Right ventricle myocardium inferior (tissue), 1 donor: ENCODE measurements at places on chromosomes 16 and 17.

GRCh38 chr17:82240506-82241182 lies 11.8 kb downstream of the SLC16A3 start:
- DNase-seq: peak; percentile 59

DNA sequence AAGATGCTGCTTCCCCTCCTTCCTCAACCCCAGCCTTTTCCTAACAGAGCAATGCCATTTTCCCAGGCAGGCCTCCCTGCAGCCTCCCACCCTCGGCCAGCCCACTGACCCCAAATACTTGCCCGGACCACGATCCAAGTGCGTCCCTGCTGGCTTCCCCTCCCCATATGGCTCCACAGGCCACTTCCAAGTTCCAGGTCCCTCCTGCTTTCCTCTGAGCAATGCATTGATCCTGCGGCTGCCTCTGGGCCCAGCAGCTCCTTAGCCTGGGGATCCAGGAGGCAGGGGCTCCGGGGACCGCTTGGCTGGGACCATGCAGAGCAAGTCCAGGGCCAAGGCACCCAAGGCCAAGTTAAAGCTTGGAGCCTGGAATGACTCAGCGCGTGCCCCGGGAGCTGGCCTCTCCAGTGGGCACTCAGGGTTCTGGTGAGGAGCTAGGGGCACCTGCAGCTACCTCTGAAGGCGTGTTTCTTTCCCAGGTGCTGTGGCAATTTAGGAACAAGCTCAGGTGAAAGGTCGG lies 51.9 kb upstream of the ENPP7 start:
- DNase-seq: no peak

DNA sequence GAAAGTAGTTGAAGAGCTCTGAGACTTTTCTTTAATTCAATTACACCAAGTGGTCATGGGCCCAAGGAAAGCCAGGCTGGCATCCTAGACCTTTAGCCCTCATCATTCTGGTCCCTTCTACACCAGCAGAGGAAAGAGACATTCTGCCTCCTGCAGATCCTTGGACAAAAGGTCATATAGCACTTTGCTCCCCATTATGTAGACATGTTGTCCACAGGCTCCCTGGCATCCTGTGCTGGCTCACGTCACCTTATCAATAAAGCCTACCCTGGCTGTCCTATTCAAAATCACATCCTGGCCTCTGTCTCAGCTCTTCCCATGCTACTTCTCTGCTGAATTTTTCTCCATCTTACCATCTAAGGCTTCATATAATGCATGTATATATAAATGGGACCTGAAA lies 61.6 kb upstream of the MAF start:
- DNase-seq: no peak

GRCh38 chr17:1511290-1511689 lies 5.1 kb downstream of the INPP5K start:
- no peak for DNase-seq

DNA sequence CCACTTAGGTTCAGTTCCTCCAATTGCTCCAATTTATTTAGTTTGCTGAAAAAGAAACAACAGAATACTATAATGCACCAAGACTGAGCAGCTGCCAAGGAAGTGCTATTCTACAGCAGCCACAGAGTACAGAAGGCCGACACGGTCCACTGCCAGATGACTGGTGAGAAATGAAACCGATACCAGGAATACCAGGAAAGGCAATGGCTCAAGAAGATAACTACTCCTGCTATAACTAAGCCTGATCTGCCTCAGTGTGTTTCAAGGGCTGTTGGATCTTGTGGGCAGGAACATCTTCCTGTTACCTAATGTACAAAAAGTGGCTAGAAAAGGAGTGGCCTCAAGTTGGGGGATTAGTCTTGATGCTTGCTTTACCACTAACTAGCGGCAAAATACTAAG lies 32.8 kb downstream of the MARVELD3 start:
- DNase-seq: no peak

DNA sequence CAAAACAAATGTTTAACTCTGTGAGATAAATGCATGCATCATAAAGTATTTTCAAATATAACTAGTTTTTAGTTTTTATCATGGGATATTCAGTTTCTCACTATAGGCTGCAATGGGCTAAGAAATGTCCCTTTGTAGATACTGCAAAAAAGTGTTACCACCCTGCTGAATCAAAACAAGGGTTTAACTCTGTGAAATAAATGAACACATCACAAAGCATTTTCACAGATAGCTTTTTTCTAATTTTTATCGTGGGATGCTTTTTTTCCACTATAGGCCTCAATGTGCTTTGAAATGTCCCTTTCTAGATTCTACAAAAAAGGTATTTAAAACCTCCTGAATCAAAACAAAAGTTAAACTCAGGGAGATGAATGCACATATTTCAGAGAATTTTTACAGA lies 541.1 kb downstream of the KCNJ18 start:
- no peak for DNase-seq

DNA sequence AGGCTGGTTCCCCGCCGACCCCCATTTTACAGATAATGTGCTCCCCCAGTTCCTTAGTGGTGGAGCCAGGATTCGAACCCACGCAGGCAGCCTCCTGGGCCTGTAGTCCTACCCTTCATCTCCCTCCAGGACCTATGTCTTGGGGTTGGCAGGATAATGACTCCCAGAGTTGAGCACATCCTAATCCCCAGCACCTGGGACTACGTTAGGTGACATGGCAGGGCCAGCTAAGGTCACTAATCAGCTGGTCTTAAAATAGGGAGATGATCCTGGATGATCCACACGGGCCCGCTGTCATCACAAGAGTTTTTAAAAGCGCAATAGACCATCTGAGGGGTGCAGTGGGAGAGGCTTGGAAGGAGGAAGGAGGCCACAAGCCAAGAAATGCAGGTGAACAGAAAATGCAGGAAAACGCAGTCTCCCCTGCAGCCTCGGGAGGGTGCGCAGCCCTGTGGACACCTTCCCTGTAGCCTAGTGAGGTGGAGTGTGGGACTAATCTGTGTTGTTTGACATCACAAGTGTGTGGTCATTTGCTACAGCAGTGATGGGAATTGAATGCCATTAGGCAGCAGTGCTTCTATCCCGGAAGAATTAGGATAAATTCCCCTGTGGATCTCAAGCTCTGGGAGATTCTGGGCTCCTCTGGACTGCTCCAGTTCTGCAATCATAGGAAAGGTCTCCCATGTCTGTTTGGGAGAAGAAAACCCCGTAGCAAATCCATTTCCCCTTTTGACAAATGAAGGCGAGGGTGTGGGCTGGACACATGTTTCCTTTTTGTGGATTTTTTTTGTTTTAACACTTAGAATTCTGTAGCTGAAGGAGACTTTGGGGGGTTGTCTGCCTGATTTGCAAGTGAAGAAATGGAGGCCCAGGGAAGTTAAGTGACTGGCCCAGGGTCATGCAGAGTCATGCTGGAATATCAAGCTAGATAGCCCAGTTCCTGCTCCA lies 297.7 kb downstream of the SEC14L1 start:
- no peak for DNase-seq
